ENCODE measurements at places on chromosomes 2 and 18.

DNA sequence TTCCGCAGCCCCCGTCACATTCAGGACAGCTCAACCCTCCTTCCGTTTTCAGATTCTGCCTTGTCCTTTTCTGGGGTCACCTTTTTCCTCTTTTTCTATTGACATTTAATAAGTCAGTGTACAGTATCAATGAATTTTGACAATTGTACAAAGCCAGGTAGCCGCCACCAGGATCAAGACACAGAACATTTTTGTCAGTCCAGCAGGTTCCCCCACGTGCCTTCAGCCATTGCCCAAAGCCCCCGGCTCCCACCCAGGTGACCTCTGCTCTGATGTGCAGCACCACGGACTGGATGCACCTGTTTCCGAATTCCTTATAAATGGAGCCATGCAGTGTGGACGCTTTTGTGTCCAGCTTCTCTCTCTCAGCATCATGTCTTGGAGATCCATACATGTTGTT lies 30.0 kb downstream of the CROCC2 start:
- no peak for DNase-seq

- DNase-seq = no peak
These were observed 58.6 kb downstream of the ODC1 start for GRCh38 chr2:10389573-10389972.

GRCh38 chr2:39803839-39804238 lies 24.8 kb upstream of the THUMPD2 start:
- no peak for DNase-seq

DNA sequence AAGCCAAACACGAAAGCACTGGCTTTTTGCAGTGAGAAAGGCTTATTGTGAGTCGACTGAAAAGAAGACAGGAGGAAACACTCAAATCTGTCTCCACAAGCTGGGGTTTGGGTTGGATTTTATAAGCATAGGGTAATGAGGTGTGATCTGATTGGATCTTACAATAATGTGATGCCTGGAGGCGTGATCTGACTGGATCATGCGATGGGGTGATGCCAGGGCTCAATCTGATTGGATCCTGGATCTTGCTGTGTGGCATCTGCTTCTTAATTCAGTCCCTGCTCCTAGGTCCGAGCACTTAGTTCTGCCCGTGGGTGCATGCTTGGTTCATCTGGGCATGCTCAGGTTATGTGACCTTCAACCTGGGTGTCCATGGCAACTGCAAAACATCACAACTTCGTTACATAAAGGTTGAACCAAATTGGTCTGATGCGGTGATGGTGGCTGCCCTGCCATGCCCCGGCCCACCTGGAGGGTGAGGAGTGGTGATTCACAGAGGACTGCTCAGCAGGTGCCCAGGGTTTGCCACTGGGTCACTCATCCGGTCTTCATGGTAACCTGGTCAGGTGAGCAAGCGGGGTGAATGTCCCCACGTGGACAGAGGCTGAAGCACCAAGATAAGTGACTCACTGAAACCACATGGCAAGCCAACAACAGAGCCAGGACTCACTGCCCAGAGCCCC lies 111.0 kb downstream of the KCNF1 start:
- no peak for DNase-seq

- no peak for DNase-seq
These were observed 18.6 kb upstream of the PEX13 start for GRCh38 chr2:60998628-60999545.

DNA sequence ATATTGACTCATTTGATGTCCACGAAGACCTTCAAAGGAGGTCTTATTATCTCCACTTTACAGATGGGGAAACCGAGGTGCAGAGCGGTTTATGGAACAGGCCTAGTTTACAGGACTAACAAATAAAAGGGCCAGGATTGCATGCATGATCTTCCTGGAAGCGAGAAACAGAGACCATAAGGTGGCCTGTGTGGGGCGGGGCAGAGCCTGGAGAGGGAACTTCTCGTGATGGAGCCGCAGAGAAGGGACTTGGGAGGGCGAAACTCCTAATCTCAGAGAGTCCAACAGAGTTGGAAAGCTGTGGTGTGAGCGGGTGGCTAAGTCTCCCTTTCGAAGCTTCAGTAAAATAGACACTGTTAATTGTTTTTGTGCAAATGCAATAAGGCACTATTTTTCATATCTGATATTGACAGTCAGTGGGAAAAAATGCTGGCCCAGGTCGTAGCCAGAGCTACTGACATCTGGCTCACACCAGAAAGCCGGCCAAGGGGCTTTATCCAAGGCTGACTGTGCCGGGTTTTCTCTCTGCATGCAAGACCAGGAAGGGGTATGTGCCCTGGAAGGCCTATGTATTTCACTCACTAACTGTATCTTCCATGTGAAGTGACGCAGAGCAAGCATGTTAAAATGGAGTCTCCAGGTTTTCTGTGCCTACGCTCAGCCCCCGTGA lies 4.5 kb downstream of the INPP5D start:
- no peak for DNase-seq

- DNase-seq = no peak
These were observed 149.5 kb downstream of the CCBE1 start for GRCh38 chr18:59547581-59548182.
